HuH-7.5 (cell line): ENCODE measurements at places on chromosomes 12 and 14.

- DNase-seq, result no peak
These were observed 393.8 kb downstream of the NPAS3 start for GRCh38 chr14:33332497-33332896.

DNA sequence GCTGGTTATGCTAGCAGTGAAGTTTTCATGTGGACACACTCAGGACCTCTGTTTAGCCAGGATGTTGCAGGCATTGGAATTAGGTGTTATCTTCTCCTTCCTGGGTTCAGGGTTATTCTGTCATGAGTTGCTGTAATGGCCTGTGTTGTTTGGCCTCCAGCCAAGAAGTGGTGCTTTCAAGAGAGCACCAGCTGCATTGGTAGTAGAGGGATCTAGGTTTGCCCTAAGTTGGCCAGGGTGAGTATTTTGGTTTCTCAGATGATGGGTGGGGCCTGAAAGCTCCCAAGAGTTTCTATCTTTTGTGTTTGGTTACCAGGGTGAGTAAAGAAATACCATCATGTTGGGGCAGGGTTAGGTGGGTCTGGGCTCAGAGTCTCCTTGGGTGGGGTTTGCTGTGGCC lies 2.7 kb upstream of the GZMH start:
- no peak for DNase-seq

- DNase-seq, result no peak
These were observed 7.0 kb downstream of the CLEC1B start for GRCh38 chr12:9991876-9992275.

DNA sequence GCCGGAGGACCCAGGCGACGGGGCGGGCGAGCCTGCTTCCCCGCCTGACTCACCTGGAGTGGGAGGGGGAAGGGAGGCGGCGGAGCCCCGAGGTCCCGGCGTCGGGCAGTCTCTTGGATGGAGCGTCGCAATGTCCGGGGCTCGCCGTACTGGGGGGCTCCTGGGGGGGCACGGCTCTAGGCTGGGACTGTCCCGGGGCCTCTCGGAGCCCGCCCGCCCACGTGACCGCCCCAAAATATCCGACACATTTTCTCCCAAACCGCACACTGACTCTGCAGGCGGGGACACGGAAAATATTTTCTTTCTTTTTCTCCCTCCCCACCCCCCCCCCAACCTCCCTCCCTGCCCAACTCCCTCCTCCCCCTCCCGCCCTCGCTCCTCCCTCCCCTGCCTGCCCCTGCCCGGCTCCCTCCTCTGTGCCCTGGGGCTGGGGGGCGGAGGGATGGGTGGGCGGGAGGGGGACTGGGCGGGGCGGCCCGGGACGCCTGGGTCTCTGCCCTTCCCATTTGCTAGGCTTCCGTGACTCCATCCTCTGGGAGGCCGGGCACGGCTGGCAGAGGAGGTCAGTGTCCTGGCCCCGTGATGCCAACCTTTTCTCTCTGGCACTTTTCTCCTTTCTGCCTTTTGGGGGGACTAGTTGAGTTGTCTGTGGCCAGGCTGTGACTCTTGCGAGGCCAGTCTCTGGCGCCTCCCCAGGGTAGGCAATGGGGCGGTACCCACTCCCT lies at the start of gene RARG:
RARG (minus strand) TSS at position 289 of the 725 bp plus-strand sequence. CDS start 4,664 bp downstream, outside the sequence.
- DNase-seq, result no peak

DNA sequence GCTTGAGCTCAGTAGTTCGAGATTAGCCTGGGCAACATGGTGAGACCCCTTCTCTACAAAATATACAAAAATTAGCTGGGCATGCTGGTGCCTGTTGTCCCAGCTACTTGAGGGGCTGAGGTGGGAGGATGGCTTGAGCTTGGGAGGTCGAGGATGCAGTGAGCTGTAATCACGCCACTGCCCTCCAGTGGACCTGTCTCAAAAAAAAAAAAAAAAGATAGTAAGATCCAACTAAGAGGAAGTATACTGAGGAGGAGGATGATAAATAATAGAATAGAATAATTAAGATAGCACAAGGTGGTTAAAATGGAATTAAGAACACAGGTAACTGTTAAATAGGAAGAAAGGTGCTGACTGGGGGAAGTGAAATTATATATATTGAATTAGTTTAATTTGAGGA lies 37.0 kb upstream of the BAZ1A start:
- no peak for DNase-seq

GRCh38 chr12:131030472-131031328 lies 77.0 kb downstream of the ADGRD1 start:
- no peak for DNase-seq

DNA sequence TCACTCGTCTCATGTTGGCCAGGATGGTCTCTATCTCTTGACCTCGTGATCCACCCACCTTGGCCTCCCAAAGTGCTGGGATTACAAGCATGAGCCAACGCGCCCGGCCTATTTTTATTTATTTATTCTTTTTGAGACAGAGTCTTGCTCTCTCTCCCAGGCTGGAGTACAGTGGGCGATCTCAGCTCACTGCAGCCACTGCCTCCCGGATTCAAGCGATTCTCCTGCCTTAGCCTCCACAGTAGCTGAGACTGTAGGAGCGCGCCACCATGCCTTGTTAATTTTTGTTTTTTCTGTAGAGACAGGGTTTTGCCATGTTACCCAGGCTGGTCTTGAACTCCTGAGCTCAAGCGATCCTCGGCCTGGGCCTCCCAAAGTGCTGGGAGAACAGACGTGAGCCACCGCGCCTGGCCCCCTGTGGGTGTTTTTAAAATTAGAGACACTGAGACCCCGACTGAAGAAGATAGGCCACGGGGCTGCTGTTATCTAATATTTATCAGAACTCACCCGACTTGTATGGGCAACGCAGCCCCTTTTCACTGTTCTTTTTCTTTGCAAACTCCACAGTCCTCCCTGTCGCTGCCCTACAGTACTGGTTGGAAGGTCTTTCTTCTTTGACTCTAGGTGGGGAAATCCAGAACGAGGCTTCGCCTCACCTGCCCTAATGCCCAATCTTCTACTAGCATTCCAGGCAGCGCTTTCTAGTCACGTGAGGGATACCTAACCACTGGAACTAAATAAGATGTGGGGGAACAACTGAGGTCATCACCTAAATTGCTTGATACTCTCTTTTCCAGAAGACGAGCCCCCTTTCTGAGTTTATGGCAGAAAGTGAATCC lies 1.4 kb upstream of the GABARAPL1 start:
- DNase-seq, result no peak

DNA sequence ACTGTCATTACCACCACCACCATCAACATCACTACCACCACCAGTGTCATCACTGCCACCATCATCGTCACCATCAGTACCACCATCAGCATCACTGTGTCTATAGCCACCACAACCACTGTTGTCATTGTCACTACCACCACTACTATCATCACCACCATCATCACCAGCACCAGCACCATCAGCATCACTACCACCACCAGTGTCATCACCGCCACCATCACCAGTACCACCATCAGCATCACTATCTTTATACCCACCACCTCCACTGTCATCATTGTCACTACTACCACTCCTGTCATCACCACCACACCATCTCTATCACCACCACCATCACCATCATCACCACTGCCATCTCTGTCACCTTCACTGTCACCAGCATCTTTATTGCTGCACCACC lies 60.6 kb downstream of the BEGAIN start:
- no peak for DNase-seq

GRCh38 chr12:92601680-92602079 lies 101.1 kb upstream of the PLEKHG7 start:
- DNase-seq, result no peak

DNA sequence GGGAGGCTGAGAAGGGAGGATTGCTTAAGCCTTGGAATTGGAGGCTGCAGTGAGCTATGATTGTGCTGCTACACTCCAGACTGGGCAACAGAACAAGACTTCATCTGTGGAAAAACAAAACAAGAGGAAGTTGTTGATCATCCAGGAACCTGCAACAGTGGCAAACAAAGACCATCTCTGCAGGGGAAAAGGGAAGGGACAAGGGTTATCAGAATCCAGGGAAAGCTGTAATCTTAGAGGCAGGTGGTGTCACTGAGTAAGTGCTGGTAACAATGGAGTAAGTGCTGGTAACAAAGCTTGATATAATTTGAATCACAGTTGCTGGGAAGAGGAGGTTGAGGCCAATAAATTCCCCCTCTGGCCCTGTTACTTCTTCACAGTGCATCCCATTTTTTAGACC lies 27.5 kb upstream of the DCN start:
- no peak for DNase-seq

DNA sequence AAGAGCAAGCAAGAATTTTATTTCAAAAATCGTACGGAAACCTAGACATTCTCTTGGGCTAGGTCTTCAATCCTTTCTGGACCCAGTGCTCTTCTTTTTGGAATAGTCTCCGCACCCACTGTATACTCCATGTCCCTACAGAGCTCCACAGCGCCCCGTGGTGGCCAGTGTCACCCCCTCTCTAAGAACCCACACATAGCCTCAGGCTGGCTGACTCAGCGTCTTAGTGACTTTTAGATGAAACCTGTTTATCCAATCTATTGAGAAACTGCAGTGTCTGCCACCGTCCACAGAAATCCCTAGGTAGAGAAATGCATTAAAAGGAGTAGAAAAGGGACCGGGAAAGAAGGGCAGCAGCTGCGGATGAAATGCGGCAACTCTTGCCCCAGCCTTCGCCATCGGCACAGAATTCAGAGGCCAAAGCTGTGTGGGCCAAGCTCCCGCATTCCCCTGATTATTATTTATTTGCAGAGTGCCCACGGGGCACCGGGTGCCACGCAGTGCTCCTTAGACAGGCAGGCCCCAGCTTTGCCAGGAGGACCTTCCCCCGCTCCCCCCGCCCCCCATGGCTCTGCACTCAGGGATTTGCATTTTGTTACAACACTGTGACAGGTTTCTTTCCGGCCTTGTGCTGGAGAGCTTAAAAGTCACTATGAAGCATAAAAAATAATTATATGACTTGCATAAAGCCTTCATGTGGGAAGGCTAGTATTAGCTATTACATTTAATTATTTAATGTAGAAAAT lies 170.1 kb upstream of the FKBP4 start:
- DNase-seq, result peak; percentile 25

DNA sequence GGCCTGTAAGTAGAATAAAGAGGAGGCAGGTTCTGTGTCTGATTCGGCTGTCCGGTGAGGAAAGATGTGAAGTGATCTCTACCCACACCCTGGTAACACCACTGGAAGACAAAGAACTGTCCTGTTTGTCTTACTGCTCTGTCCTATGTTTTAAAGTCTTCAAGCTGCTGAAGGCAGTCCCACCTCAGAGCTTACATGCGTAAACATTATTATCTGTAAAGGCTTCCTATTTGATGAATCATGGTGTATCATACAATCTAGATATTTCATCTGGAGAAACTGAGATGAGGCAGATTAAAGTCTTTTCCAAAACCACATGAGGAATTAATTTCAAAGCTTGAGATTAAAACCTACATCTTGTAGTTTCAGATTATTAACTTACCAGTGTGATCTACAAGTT lies 427.6 kb downstream of the ZFP36L1 start:
- DNase-seq, result no peak

GRCh38 chr12:103102225-103102744 lies 144.8 kb downstream of the ASCL1 start:
- DNase-seq, result no peak

DNA sequence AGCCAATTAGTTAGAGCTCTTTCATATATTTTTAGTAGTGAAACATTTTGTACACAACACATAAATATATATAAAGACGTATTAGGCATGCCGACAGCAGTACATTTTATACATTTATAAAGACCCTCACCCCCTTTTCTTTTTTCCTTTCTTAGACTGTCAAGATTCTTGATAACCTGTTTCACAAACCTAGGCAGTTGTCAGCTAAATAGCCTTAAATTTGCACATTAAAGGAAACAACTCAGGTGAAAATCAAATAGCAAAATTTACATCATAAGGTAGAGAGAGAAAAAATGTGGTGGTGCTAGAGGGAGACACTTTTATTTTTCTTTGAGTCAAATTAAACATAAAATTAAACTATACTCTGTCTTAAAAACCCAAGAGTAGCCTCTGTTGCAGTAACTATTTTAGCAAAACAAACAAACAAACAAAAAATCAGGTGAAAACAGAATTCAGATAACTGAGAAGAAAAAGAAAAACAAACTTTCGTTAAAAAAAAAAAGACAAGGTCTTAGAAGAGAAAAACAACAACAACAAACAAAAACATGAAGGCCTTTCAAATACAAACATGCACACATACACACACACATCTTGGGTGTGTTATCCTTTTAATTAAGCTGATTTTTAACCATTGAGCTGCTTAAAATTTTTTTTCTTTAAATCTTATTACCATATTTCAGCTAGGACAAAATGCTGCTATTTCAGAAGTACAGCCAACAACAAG lies 23.1 kb upstream of the SLC7A8 start:
- no peak for DNase-seq
